ENCODE measurements at places on chromosomes 12 and 14. TPM values are rescaled to one million over a fixed set of nuclear protein-coding genes. Genes with fewer than 3 reads are reported as not detected.
A peak's percentile ranks its signal among the peaks of the same experiment; 100 is the strongest.

DNA sequence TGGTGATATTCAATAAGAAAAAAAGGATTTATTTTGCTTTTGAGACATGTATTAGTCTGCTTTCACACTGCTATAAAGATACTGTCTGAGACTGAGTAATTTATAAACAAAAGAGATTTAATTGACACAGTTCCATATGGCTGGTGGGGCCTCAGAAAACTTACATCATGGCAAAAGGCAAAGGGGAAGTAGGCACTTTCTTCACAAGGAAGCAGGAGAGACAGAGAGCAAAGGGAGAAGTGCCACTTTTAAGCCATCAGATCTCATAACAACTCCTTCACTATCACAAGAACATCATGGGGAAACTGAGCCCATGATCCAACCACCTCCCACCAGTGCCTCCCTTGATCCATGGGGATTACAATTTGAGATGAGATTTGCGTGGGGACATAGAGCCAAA lies 43.9 kb downstream of the BHLHE41 start:
- no peaks in the 10 kb centered on the region for H3K27me3 ChIP-seq
- H3K27ac ChIP-seq: no peak overlapping the region
- no peaks in the 10 kb centered on the region for H3K4me1 ChIP-seq
- H3K36me3 ChIP-seq: no peaks in the 10 kb centered on the region
- no peak for DNase-seq

Gene A2M
- total RNA-seq: 429 TPM

GRCh38 chr14:101062065-101062450 lies 158.5 kb upstream of the RTL1 start:
- H3K27ac ChIP-seq: no peak overlapping the region
- H3K4me3 ChIP-seq: no peak overlapping the region
- no peaks in the 10 kb centered on the region for H3K36me3 ChIP-seq
- H3K27me3 ChIP-seq: no peaks in the 10 kb centered on the region
- DNase-seq: peak; percentile 53
- no peaks in the 10 kb centered on the region for H3K4me1 ChIP-seq

- H3K4me3 ChIP-seq: peak overlapping the region; percentile 73
- no peak for DNase-seq
- peak overlapping the region; percentile 81 for H3K27ac ChIP-seq
- H3K36me3 ChIP-seq: no peaks in the 10 kb centered on the region
- H3K27me3 ChIP-seq: no peaks in the 10 kb centered on the region
Measured at GRCh38 chr12:104956870-104957718, 996 bp downstream of the SLC41A2 start.

DNA sequence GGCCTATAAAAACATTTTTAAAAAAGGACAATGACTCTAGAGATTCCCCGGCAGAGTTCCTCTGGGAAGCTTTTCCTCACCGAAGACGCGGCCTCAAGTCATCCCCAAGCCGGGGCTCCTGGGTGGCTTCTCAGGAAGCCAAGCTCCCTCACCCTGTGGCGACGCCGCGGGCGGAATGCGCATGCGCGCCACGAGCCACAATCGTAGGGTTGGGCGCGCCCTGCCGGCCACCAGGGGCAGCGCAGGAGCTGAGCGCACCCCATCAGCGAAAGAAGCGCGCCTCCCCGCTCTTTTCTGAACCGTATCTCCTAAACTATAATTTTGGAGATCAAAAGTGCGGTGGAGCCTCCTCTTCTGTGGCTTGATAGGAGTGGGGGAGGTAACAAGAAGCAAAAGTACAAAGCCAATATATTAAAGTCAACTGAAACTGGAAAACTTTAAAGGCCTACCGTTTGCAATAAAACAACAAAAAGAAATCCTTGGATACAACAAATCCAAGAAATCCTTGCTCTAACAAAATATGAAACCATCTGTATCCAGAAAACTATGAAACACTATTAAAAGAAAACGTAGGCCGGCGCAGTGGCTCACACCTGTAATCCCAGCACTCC lies 17.4 kb upstream of the CHFR start:
- H3K36me3 ChIP-seq: no peaks in the 10 kb centered on the region
- peaks cover 25% of the 10 kb centered on the region for H3K27me3 ChIP-seq
- H3K4me1 ChIP-seq: peaks cover 14% of the 10 kb centered on the region
- peak; percentile 96 for DNase-seq
- peak overlapping the region; percentile 52 for H3K4me3 ChIP-seq
- no peak overlapping the region for H3K27ac ChIP-seq

GRCh38 chr14:50578433-50578832 lies 18.5 kb downstream of the ATL1 start:
- no peak overlapping the region for H3K27ac ChIP-seq
- no peaks in the 10 kb centered on the region for H3K27me3 ChIP-seq
- no peaks in the 10 kb centered on the region for H3K4me1 ChIP-seq
- no peak for DNase-seq

Gene SCNN1A
- total RNA-seq: 2.4 TPM

Gene ZFP36L1
- 338 TPM for total RNA-seq

Gene ACSS3
- total RNA-seq: 5.9 TPM

DNA sequence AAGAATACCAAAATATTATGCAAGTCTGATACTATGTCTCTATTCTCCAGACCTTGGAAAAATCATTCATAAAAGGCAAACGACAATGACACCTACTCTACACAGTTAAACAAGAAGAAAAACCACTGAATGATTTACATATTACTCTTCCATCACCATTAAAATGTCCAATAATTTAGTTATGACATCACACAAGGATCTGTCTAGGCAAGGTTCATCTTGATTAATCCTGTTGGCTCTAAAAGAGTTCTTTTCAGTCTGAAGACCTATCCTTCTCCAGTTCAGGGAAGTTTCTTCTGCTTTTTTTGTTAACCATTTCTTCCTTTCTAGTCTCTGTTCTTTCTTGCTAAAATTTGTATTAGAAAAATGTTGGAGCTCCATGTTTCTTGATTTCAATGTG lies 64.0 kb downstream of the OSBPL8 start:
- no peaks in the 10 kb centered on the region for H3K4me1 ChIP-seq
- DNase-seq: no peak
- H3K36me3 ChIP-seq: peaks cover 4% of the 10 kb centered on the region
- no peaks in the 10 kb centered on the region for H3K27me3 ChIP-seq
- no peak overlapping the region for H3K4me3 ChIP-seq

- no peak overlapping the region for H3K4me3 ChIP-seq
- no peaks in the 10 kb centered on the region for H3K27me3 ChIP-seq
- DNase-seq: no peak
- H3K36me3 ChIP-seq: peaks cover 55% of the 10 kb centered on the region
Measured at GRCh38 chr14:31357279-31357678, 63.1 kb downstream of the HEATR5A start.

Gene ADAMTS20
- total RNA-seq: not detected

GRCh38 chr14:52876311-52876710 lies 74.5 kb downstream of the FERMT2 start:
- H3K4me1 ChIP-seq: no peaks in the 10 kb centered on the region
- no peaks in the 10 kb centered on the region for H3K36me3 ChIP-seq
- H3K27me3 ChIP-seq: no peaks in the 10 kb centered on the region
- DNase-seq: no peak
- H3K4me3 ChIP-seq: no peak overlapping the region
- no peak overlapping the region for H3K27ac ChIP-seq

Gene BDKRB1
- not detected for total RNA-seq

DNA sequence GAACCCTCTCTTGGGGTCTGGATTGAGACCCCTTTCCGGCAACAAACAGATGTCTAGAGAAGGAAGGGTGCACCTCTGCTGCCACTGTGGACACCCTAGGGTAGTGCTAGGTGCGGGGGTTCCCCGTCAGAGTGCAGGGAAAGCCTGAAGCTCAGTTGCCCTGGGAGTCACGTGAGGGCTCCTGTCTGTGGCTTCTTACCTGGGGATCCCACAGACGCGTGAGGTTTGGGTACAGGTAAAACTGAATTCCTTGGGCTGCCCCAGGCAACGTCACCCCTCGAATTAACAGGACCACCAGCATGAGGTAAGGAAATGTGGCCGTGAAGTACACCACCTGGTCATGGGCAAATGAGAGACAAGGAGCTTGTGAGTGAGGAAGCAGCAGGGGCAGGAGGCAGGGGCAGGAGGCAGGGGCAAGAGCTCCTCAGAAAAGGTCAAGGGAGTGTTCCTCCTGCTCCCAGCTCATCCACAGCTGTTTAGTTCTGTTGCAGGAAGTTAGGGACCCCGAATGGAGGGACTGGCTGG lies 21.0 kb upstream of the SLC6A12 start:
- DNase-seq: no peak
- no peaks in the 10 kb centered on the region for H3K4me1 ChIP-seq
- H3K36me3 ChIP-seq: no peaks in the 10 kb centered on the region
- H3K4me3 ChIP-seq: no peak overlapping the region
- no peak overlapping the region for H3K27ac ChIP-seq

Gene FGD4
- total RNA-seq: 28.1 TPM

Gene SMOC1
- total RNA-seq: 60.2 TPM

- no peaks in the 10 kb centered on the region for H3K36me3 ChIP-seq
- no peaks in the 10 kb centered on the region for H3K27me3 ChIP-seq
- H3K4me1 ChIP-seq: no peaks in the 10 kb centered on the region
- H3K4me3 ChIP-seq: no peak overlapping the region
Measured at GRCh38 chr12:103530307-103531066, 34.7 kb upstream of the C12orf42 start.

Gene CDKN3
- total RNA-seq: 6.4 TPM

DNA sequence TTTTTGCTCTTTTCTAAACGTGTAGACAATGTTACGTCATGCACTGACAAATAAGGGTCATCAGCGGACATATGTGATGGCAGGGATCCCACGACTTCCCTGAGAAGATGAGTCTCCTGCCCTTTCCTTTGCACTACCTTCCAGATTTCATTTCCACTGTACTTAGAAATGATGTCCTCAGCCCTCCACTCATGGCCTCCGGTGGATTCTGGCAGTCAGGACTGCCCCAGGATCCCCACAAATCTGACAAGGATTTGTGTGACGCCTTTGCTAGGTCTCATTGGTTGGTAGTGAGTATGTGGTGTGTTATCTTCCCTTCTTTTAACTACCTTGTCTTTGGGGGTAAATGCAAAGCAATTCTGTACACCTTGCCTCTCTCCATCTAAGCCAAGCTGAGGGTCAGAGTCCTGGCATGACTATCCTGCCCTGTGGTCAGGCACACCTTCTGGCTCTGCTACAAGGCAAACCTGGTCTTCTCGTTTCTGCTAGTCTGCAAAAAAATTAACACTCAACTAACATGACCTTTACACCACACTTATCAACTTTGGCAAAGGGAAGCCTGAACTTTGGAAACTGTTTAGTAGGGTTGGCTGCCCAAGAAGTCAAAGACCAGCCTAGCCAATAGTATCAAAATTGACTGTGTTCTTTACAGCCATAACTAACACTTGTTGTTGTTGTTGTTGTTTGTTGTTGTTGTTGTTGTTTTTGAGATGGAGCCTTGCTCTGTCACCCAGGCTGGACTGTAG lies 17.3 kb upstream of the DHRS4 start:
- H3K4me3 ChIP-seq: no peak overlapping the region
- DNase-seq: no peak
- peaks cover 7% of the 10 kb centered on the region for H3K36me3 ChIP-seq
- H3K4me1 ChIP-seq: no peaks in the 10 kb centered on the region

DNA sequence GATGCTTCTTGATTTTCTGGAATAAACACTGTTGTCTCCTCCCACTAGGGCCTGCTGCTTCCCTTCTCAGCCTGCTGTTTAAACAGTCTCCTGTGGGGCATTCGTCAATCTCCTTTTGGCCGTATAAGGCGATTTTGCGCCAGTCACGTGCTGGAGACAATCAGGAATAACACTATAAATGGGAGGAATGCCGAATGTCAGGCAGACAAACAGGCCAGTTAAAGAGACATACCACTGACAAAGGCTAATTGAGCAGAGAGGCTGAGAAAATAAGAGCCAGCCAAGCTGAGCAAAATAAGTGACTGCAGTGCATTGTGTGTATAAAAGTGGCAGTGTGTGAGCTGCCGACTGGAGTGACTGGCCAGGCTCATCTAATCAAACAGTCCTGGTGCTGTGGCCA lies 23.3 kb downstream of the DMAC2L start:
- peaks cover 13% of the 10 kb centered on the region for H3K4me1 ChIP-seq
- H3K36me3 ChIP-seq: peaks cover 4% of the 10 kb centered on the region
- H3K27ac ChIP-seq: peak overlapping the region; percentile 84
- DNase-seq: no peak

Gene RERGL
- not detected for total RNA-seq

Gene LIN7A
- 31.6 TPM for total RNA-seq

- peaks cover 19% of the 10 kb centered on the region for H3K4me1 ChIP-seq
- no peak overlapping the region for H3K27ac ChIP-seq
- peak; percentile 18 for DNase-seq
- no peak overlapping the region for H3K4me3 ChIP-seq
- H3K27me3 ChIP-seq: no peaks in the 10 kb centered on the region
Measured at GRCh38 chr14:92619671-92620456, 106.3 kb downstream of the RIN3 start.

- DNase-seq: no peak
- no peak overlapping the region for H3K4me3 ChIP-seq
- H3K4me1 ChIP-seq: peaks cover 7% of the 10 kb centered on the region
- no peak overlapping the region for H3K27ac ChIP-seq
- no peaks in the 10 kb centered on the region for H3K36me3 ChIP-seq
- no peaks in the 10 kb centered on the region for H3K27me3 ChIP-seq
Measured at GRCh38 chr14:74524812-74525135, 31.2 kb downstream of the ISCA2 start.

Gene HOXC12
- not detected for total RNA-seq

DNA sequence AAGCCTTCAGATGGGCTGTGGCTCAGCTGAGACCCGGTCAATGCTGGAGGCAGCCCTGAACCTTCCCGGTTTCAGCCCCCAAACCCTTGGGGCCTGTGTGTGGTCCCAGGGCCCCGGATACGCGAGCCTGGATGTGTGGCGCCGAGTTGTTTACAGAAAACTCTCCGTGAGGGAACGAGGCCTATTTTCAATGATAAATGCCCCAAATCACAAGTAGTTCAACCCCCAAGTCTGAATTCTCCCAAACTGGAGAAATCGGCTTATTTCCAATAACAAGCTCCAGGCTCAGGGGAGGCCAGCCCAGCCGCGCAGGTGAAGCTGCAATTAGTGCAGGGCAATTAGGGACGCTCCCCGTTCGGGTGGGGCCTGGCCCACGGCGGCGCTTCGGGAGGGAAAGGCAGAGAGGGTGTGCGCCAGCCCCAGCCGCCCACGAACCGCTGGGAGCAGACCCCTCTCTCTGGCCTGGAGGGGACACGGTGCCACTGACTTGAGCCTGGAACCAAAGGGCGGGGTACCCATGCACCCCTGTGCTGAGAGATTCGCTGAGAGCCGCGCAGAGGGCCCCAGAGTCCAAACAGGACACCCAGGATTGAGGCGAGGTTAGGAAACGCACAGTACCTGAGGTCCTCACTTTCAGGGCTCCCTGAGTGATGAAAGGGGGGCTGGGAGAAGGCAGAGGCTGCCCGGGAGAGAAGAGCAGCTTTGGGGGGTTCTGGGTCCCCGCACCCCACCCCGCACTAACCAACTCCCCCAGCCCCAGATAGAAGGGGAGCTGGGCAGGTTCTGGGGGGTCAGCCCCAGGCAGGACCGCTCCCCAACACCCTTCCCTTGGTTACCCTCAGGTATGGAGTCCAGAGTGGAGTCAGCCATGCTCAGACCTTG lies 14.2 kb upstream of the ANKRD9 start:
- peak overlapping the region; percentile 59 for H3K4me3 ChIP-seq
- H3K36me3 ChIP-seq: no peaks in the 10 kb centered on the region
- no peak for DNase-seq
- H3K27me3 ChIP-seq: no peaks in the 10 kb centered on the region
- no peak overlapping the region for H3K27ac ChIP-seq

All from spleen (tissue), 13 donors.